ENCODE measurements at places on chromosomes 7 and 10.

- no peak for DNase-seq
Measured at GRCh38 chr7:938546-939185, 15.8 kb downstream of the ADAP1 start.

- DNase-seq, result no peak
Measured at GRCh38 chr7:131547589-131547988, 8.8 kb downstream of the PODXL start.

GRCh38 chr10:103691723-103692435, 163.5 kb downstream of the SH3PXD2A start:
- DNase-seq, result no peak

GRCh38 chr10:123377883-123378282, 223.7 kb downstream of the BUB3 start:
- no peak for DNase-seq

GRCh38 chr7:37425498-37425897, 23.2 kb downstream of the ELMO1 start:
- no peak for DNase-seq

- DNase-seq, result no peak
Measured at GRCh38 chr10:100696477-100696901, 48.9 kb upstream of the PAX2 start.
